ENCODE measurements at places on chromosomes 6 and 20.

- DNase-seq, result peak; percentile 60
Measured at GRCh38 chr6:100573166-100573565, 108.4 kb upstream of the SIM1 start.

- no peak for DNase-seq
Measured at GRCh38 chr6:126824815-126825214, 293.7 kb upstream of the RSPO3 start.

DNA sequence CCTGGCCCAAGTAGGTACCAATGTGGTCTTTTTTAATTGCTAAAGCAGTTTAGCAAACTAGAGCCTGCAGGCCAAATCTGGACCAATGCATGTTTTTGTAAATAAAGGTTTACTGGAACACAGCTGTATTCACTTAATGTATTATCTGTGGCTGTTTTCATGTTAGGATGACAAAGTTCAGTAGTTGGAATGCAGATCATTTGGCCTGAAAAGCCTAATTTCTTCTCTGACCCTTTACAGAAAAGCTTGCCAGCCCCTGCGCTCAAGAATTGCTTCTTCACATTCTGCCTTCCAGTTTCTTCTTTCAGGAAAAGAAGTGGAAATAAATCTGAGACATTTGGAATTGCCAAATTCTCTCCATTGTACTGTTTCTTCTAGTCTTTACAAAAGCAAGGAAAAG lies 90.0 kb upstream of the MC3R start:
- DNase-seq, result peak; percentile 11

DNA sequence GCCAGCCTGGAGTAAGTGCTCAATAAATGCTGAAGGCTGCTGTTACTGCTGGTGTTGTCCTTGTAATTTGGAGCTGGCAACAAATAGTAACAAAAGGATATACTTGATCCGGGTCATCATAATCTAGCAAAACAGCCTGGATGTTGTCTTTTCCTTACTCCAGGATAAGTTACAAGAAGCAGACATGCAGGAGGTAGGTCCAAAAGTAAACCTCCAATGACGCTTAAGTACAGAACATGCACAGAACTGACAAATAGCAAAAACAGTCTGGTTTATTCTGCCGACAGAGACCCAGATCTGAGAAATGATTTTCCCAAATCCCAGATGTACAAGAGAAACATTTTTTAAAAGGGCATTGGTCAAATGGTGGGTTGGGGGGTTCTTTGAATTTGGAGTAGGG lies 93.0 kb upstream of the KCNK16 start:
- no peak for DNase-seq

DNA sequence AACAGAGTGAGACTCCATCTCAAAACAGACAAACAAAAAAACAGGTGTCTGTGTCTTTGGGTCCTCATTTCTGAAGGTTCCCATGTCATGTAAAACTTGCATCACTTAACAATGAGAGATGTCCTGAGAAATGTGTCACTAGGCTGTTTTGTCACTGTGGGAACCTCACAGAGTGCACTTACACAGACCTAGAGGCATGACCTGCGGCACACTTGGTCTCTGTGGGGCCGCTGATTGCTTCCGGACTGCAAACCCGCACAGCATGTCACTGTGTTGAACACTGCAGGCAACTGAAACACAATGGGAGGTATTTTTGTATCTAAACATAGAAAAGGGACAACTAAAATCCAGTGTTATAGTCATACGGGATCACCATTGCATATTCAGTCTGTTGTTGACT lies 42.3 kb upstream of the TMEM181 start:
- no peak for DNase-seq

DNA sequence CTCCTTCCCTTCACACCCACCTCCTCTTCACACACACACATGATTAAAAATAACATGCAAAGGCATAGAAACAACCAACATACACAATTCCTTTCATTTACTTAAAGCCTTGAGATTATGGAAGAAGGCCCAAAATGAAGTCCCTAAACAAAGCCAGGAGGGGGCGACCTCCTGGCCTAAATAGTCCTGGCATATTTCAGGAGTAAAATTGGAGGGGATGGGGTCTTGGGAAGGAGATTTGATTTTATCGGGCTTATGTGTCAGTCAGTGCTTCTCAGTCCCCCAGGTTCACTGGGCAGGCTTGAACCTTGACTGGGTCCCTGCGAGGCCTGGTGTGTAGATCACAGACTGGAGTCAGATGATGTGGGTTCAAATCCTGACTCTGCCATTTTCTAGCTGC lies 266.4 kb downstream of the SAMD5 start:
- no peak for DNase-seq

GRCh38 chr20:47980336-47981177 lies 195.3 kb upstream of the SULF2 start:
- no peak for DNase-seq

GRCh38 chr6:11035616-11036350 lies 8.3 kb downstream of the ELOVL2 start:
- no peak for DNase-seq

- no peak for DNase-seq
Measured at GRCh38 chr20:57071954-57072583, 194.4 kb downstream of the BMP7 start.

DNA sequence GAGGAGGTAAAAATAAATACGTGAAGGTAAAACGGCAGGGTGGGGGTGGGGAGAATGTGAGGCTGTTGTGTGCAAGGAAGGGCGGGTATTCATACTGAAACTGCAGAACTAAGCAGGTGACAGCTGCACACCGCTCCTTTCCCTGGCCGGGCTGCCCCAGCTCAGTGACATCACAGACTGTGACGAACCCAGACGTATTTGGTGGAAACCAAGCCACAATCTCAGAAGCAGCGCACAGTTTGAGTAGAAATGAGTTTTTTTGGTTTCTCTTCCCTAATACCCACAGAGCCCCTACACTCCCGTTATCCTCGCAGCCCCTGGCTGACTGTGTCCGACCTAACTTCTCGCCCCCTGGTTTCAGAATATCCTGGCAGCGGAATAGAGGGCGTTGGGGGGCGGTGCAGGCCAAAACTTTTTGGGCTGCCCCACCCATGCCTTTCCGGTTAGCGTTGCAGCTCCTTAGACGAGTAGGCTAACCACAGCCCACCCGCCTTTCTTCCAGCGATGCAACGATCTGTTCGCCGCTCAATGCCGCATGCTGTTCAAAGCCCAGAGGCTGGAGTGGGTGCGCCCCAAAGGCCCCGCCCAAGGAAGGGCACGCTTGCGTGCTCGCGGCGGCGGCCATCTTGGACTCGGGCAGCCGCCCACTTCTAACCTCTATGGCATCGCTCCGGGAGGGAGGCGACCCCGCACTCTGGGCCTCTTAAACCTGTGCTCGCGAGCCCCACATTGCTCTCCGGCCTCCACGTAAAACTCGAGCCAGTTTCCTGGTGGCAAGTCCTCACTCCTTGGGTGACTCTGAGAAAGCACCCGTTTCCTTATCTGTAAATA lies 9.1 kb downstream of the BAK1 start:
- DNase-seq, result peak; percentile 92

DNA sequence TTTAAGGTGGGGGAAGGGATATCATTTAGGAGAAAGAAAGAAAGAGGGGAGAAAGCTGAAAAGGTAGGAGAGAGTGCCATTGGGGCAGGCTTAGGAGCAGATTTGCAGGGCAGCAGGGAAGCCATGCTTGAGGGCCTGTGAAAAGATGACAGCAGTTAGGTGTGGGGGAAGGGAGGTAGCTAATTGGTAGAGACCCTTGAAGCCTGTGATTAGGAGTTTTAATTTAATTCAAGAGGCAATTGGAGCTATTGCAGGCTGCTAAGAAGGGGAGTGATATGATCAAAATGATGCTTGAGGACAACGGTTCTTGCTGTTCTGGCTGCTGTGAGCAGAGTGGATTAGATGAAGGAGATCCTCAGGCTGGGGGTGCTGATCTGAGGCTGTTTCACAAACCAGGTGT lies 24.5 kb upstream of the SEC63 start:
- no peak for DNase-seq

DNA sequence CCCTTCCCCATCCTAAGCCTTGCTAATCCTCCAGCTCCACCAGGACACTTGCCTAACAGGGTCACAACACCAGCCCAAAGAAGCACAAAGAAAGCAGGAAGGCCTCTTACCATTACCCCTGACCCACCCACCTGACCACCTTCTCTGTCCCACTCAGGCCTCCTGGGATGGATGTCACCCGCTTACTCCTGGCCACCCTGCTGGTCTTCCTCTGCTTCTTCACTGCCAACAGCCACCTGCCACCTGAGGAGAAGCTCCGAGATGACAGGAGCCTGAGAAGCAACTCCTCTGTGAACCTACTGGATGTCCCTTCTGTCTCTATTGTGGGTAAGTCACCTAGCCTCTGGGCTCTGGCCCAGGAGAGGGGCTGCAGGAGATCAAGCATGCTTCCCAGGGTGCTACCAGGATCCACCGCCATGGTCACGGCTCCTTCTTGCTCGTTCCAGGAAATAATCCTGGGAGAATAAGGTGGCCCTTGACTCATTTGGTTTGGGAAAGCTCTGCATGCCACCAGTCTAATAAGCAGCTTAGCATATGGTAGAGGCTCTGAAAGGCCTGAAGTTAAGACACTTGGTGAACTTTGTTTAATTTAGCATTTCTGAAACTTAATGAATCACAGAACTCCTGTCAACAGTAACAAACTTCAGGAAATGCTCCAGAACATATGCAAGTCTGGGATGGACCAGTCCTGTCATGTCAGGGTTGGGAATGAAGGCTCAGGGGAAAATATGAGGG lies 19.2 kb downstream of the ASIP start:
- no peak for DNase-seq

- no peak for DNase-seq
Measured at GRCh38 chr20:2763186-2763585, 37.2 kb downstream of the CPXM1 start.

- peak; percentile 95 for DNase-seq
Measured at GRCh38 chr20:48724891-48725554, 102.8 kb downstream of the PREX1 start.

GRCh38 chr6:14440215-14440910 lies 322.8 kb downstream of the CD83 start:
- DNase-seq, result peak; percentile 52

DNA sequence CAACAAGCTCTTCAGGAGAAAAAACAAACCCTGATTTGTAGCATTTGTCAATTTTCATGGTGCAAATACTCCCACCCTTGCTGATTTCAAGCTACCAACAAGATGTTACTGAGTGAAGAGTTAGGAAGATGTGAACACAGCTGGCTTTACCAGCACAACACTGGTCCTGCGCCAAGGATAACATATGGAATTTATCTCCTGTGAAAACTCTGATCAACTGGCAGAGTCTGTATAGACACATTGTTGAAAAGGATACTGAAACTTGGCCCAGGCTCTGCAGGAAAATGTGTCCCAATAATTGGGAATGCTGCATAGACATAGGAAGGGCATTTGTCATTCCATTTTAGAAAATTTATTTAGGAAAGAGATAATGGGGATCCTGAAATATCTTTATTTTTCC lies 29.0 kb downstream of the OTOR start:
- peak; percentile 78 for DNase-seq

- DNase-seq, result peak; percentile 22
Measured at GRCh38 chr6:100112855-100113508, 119.0 kb upstream of the MCHR2 start.

DNA sequence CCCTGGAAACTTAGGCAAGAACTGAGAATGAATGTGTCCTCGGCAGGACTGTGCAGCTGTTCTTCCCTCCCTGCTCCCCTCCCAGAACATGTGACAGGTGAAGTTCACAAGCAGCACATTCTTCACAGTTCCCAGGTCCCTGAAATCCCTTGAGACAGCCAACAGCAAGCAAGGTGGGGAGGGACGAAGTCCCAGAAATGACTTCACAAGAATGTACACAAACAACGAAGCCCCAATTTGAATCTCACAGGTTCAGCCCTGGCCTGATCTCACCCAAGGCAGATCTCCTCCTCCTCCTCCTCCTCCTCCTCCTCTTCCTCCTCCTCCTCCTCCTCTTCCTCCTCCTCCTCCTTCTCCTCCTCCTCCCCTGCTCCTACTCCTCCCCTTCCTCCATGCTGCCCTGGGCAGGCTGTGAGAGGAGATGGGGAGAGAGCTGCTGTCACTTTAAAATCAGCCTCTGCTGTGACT lies 32.4 kb downstream of the WRNIP1 start:
- DNase-seq, result no peak

DNA sequence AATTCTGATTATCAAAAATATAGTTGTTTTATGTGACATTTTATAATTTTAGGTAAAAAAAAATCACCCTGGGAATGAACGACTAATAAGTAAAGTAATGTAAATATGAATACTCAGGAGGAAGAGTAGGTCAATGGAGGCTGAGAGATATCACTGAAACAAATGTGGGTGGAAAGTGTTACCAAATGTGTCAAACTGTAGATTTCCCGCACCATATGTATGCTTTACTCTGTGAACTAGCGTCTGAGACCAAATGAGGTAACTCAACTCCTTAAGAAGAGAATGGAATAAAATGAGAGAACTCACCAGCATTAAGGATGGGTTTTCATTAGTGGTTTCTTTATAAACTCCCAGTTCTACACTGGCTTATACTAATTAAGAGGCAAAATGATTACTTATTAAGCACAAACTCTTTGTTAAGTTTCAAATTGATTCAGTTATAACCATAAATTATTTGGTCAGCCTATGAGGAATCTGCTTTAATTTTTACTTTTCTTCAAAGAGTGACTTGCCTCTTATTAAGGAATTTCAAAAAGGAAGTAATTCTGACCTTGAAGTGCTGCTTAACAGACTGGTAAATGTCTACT lies 784.7 kb upstream of the GJE1 start:
- DNase-seq, result no peak

- DNase-seq, result peak; percentile 72
Measured at GRCh38 chr20:50691573-50692551, 520 bp upstream of the RIPOR3 start.

DNA sequence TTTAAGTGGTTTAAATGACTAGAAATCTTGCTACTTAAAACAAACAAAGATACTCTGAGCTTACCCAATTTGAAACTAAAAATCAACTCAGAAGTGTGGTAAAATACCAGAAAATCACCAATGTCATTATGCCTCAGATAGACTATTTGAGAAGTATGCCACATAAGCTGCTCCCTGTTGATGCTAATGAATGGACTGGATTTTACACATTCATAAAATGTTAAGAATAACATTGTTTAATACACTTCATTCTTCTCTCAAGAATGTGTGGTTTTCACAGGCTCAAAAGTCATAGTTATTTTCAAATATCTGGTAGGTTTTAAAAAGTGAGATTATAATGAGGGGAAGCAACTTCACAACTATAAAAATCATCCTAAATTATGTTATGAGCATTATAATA lies 170.6 kb downstream of the TASP1 start:
- DNase-seq, result no peak

DNA sequence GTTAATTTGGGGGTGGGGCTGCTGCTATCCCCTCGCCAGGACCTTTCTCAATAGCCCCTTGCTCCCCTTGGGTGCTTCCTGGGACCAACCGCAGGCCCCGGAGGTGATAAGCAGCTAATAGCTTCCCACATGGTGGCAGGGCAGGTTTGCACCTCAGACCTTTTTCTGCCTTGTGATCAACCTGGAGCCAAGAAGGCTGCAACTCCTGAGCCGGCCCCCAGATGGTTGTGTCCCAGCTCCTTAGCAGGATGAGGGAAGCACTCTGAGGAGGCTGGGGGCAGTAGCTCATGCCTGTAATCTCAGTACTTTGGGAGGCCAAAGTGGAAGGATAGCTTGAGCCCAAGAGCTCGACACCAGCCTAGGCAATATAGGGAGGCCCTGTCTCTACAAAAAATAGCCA lies 85.5 kb downstream of the BMP7 start:
- DNase-seq, result no peak

All from muscle of leg (tissue), 16 donors.